ENCODE measurements at places on chromosomes 5 and 9.

- DNase-seq = no peak
Measured at GRCh38 chr9:87888501-87888900, 5.8 kb downstream of the SPATA31E1 start.

- DNase-seq = peak; percentile 75
Measured at GRCh38 chr5:172454358-172455086, at the start of gene SH3PXD2B. SH3PXD2B (minus strand) TSS chr5:172454525; CDS start chr5:172454352, 173 bp downstream.

DNA sequence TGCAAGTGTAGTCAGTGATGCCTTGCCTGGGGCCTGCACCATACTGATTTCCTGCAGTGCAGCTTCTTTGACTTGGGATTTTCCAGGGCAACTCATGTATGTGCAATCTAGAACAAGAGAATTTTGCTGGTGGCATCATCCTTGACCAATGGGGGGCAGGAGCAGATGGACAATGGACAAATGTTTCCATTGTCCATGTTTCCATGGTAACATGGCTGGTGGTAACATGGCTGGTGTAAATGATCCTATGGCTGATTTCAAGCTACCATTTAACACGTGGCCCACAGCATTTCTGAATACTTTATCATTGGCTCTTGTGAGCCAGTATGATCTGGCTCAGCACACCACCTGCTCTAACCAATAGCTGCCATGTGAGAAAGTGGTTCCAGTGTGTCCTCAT is 130.1 kb upstream of the OSMR start:
- DNase-seq = no peak

GRCh38 chr5:90878081-90878480 is 319.5 kb downstream of the ADGRV1 start:
- DNase-seq = no peak

DNA sequence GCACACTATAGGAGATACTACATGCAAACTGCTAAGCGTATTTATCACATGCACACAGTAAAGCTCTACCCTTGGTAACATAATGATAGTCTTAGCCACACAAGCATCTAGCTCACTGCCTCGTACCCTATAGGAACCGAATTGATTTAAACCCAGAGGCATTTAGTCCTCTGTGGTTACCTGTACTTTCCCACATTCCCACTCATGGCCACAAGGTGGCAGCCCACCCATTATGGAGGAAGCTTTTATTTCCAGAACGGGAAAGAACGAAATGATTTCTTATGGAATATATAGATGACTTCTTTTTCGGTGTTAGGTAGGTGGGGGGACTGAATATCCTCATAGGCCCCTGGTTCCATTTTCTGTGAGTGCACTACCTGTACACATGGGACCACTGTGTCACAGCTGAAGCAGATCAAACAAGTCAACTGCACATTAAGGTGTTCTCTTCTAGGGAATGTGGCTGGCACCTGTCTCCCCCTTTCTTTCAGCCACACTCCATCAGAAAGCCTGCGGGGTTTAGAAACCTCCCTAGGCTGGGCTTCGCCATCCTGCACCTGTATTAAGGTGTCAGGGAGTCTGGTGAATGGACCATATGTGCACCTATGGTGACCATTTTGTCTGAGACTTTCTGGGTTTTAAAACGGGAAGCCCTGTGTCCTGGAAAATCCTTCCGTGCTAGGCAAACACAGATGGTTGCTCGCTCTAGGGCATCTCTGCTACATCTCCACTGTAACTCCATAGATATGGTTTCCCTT is 313.2 kb downstream of the SLIT3 start:
- peak; percentile 31 for DNase-seq

- DNase-seq = no peak
Measured at GRCh38 chr9:2693056-2693455, 24.3 kb upstream of the KCNV2 start.

GRCh38 chr5:150510460-150511263 is 2.7 kb downstream of the NDST1 start:
- DNase-seq = no peak

DNA sequence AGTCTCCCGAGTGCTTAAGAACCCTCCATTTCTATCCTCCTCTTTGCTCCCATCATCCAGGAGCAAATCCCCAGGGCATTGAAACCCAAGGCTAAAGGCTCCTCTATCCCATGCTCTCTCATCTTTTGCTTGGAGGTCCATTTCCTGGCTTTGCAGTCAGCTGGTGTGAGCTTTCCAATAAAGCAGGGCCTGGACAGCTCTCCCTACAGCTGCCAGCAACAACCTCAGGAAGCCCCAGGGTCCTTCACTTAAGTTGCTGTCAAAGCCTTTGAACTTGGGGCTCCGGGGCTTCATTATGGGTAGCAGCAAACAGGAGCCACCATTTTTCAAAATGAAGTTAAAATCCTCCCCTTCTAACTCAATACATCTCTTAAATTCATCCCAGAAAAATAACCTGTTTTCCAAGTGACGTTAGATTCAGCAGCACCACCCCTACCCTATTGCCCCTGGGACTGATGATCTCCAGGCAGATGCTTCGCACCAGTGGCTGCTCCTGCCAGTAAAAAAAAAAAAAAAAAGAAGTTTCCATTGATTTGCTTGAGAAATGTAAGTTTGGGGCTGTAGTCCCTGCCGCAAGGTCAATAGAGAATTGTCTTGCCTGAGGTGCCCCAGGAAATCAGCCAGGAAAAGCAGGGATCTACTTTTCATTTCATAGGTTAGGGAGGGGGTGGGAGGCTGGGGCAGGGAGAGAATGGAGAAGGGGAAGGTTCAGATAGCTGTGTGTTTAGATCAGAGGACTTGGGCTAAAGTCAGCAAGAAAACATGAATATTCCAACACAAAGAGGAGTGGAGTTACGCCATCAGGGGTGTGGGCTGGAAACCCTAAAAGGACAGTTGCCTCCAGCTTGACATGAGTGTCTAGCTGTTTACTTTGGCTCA is 83.8 kb upstream of the IL6ST start:
- no peak for DNase-seq

GRCh38 chr9:128161215-128161902 is 1.3 kb downstream of the BBLN start:
- DNase-seq = no peak

DNA sequence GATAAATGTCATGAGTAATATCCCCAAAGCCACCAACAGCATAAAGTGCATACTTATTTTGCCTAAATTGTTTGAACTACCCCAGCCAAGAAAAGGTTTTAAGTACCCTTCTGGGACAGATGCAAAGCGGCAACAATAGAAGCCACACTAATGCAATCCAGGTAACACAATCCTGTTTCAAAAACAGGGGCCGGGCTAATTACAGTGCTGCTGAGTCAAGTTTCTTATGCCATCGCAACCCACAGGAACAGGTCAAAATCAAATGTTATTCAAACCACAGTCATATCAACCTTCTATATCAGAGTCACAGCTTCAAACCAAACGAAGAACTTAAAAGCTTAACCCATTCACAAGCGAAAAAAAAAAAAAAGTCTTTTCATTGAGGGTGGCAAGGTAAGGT is 28.3 kb downstream of the EBF1 start:
- DNase-seq = no peak

DNA sequence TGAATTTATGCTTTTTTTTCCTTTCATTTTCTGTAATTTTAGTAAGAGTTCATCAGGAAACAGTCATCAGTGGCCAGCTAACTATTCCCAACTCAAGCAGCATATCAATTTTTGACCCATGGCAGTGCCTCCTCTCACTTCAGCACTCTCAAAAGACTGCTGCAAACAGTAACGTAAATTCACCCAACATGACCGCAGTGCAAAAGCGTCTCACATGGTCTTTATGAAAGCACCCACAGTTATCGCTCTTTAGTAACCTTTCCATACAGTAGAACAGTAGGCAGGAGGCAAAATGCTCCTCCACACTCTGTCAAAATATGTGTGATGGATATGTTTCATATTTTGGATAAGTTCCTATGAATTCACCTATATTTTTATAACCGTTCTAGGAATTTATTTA is 48.6 kb downstream of the PARP8 start:
- DNase-seq = no peak

GRCh38 chr9:97307091-97307490 is 368 bp upstream of the CCDC180 start:
- DNase-seq = peak; percentile 71

Measured in pancreas (tissue), 10 donors.